ENCODE measurements at places on chromosomes 1 and 21.

DNA sequence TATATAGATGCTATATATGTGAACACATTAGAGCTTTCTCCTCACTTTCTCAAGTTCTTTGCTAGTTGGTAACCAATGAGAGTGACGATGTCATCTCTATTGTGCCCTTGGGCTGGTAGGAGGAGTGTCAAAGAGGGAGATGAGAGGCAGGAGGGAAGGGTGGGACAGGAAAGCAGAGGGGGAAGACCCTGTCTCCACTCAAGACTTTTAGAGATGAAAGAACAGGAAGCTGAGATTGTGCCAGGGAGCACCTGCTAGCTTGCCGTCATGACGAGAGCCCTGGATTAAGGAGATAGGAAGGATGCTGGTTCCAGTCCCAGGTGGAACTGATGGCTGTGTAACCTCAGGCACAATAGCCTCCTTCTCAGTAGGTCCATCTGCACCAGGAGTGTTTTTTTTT lies 16.7 kb downstream of the CNR2 start:
- no peak for DNase-seq

DNA sequence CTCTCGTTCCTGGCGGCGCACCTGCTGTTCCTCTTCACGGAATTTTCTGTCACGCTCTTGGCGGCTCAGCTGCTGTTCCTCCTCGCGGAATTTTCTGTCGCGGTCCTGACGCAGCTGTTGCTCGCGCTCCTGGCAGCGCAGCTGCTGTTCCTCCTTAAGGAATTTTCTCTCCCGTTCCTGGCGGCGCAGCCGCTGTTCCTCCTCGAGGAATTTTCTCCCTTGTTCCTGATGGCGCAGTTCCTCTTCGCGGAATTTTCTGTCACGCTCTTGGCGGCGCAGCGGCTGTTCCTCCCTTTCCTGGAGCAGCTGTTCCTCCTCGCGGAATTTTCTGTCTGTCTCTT lies 6.4 kb downstream of the TCHH start:
- no peak for DNase-seq

GRCh38 chr1:182048562-182048961 lies 12.9 kb downstream of the ZNF648 start:
- no peak for DNase-seq

DNA sequence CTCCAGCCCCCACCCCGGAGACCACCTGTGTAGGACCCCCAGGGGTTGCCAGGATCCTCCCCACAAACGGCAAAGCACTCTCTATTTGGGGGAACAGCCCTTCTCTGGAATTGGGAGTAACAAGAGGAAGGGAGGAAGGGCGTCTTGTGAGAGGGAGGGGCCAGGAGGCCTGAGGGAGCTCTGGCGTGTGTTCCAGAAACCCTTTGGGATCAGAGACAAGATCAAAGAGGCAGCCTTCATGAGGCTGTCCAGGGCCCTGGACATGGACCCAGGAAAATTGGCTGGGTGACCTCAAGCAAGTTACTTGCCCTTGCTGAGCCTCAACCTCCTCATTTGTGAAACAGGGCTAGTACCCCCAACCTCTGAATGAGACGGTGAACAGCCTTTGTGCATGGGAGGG lies 18.1 kb upstream of the ECE1 start:
- no peak for DNase-seq

DNA sequence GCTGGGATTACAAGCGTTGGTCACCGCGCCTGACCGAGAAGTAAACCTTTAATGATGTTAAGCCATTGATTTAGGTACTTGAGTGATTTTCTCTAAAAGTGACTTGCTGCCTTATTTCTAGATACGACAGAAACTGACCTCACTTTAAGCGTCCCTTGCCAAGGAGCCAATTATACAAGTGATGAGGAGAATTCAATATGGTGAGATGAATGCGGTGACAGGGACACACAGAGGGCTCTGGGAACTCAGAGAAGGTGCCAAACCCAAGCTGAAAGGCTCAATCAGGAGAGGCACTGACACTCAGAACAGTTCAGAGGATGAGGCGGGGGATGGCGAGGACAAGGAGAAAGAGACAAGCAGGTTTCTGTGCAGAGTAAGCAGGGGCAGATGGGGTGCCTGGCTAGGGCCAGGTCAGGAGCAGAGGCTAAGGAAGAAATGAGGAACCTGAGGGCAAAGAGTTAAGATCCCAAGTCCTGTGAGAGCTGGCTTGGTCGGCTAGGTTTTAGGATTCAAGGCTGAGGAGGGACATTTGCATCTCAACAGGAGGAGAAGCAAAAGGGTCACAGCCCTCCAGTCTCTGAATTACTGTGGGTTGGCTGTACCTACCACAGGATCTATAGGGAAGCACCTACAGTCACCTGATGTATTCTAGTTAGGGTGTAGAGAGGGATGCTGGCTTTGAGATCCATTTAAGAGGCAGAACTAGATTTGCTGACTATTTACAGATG lies 83.2 kb upstream of the USP24 start:
- DNase-seq: no peak

GRCh38 chr1:111513410-111514020 lies 10.1 kb upstream of the ADORA3 start:
- DNase-seq: no peak

GRCh38 chr1:243434594-243434993 lies 178.8 kb downstream of the SDCCAG8 start:
- DNase-seq: no peak

- DNase-seq: peak; percentile 98
These were observed 13.1 kb downstream of the S100A10 start for GRCh38 chr1:151980287-151981177.

DNA sequence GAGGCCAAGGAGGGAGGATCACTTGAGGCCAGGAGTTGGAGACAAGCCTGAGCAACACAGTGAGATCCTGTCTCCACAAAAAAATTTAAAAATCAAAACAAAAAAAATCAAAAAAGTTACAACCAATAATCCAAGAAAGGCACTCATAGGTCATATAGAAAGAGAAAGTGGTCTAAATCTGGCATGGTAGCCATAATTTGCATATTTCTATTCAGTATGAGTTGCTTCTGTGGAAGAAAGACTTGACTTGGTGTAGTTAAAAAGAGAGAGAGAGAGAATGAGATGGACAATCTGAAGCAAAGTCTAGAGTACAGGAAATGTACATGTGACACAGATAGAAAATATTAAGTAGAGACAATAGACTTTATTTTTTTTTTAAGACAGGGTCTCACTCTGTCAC lies 22.5 kb downstream of the JMJD4 start:
- no peak for DNase-seq

DNA sequence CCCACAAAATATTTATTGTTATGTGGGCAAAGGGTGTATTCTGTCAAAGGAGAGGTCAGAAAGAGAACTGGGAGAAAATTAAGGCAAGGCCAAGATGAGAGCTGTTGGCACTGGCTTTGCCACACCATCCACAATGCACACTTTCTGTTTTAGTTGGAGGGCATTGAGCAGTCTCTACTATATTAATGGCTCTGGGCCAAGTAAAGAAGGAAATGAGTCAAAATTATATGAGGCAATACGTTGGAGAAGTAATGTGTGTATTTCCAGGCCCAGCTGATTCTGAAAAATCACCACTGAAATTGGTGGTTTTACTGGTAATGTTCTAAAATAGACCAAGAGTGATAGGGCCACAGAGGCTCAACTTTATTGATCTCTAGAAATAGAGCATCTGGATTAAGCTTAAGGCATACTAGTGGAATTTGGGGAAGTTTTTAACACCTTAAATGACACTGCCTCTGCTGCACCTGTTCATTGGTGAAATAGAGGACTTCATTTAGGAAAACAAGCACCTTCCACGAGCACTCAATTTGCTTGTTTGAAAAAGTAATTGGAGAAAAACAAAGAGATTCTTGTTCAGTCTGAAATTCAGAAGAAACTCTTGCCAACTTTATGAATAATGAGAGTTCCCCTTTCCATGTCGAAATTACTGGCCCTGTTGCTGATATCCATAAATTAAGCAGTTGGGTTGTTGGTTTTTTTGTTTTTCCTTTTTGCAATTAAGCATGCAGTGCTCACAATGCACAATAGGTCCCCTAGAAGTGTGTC lies 424.9 kb downstream of the ADGRL2 start:
- DNase-seq: peak; percentile 58

DNA sequence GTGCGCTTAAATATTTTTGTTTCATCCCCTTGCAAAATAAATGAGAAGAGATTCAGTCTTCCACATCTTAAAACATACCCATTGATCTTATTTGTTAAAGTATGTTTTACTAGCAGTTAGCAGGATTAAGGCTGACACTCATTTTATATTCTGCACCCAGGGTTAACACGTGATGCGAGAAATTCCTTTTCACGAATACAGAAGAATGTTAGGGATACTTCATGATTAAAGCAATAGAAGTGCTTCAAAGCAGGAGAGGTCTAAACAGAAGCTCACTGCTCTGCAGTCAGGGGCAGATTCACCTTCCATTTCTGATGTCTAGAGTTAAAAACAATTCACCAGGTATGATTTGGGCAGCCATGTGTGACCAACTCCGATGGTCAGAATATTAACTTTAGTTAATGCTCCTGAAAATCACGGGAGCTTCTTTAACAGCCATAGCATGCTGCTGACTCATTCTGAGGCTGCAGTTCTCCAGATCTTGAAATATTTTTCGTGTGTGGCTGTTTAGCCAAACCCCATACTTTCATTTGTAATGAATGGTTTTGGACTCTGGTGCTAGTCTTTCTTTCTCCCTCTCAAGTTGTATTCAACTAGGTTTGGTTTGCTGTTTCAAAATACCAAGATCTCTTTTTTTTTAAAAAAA lies 19.7 kb downstream of the BCAR3 start:
- peak; percentile 51 for DNase-seq

DNA sequence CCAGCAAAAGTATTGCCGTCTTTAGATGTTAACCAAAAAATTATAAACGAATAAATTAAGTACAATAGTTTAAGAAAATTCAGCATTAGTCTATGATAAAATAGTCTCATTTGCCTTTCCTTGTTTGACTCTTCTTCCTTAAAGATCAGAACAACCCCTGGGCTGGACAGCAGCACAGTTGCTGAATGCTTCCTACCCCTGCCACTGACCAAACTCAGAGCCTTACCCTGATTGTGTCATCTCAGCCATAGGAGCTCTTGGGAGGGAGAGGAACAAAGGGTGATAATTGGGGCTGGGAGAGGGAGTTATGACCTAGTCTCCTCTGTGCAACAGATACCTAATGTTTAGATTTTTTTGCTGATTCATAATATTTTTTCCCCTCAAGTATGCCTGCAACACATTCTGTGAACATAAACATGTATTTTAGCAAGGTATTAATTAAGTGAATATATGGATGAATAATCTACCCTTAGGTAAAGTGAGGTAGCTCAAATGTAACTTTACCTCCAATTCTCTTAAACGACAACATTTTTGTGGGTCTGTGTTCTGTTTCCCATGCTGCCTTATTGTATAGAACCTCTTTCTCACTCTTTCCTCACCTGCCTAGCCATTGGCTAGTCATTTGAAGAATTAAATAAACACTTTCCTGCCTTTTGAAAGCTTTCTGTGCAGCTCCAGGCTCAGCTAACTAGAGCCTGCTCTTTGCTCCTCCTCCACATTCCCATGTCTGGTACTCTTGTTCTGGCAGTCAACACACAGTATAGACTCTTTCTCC lies 46.1 kb downstream of the FGGY start:
- DNase-seq: no peak

- peak; percentile 98 for DNase-seq
These were observed 28.4 kb downstream of the TRIM45 start for GRCh38 chr1:117093091-117093534.

- DNase-seq: no peak
These were observed 60.6 kb upstream of the ETV3 start for GRCh38 chr1:157198619-157199420.

GRCh38 chr1:54404939-54405897 lies 976 bp downstream of the SSBP3 start:
- no peak for DNase-seq

DNA sequence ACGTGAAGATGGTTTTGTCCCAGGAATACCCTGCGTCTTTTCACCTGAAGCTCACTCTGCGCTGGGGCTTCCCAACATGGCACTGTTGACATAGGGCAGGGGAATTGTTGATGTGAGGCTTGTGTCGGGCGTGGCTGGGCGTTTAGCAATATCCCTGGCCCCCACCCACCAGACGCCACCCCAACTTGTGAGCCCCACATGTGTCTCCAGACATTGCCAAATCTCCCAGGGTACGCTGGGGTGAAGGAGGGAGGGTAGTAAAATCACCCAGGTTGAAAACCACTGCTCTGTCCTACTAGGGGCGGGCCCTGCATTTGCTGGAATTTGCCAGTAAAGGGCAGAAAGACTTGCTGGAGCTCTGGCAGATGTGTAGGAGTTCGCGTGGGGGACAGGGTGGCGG lies 36.0 kb downstream of the SPSB1 start:
- DNase-seq: no peak

DNA sequence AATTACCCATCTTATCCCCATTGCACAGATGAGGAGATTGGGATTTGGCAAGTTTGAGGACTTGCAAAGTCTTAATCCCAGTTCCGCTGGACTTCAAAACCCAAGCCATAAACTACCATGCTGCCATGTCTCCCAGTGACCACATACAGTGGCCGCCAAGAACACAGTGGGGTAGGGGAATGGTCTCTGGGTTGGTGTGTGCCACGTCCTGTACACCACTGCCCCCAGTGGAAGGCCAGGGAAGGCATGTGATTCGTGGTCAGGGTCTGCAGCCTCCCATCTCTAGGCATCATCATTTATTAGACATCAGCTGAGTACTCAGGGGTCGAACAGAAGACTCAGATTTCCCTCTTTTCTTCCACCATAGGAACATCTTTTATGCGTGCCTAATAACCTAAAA lies 76.0 kb downstream of the MAN1C1 start:
- DNase-seq: no peak

DNA sequence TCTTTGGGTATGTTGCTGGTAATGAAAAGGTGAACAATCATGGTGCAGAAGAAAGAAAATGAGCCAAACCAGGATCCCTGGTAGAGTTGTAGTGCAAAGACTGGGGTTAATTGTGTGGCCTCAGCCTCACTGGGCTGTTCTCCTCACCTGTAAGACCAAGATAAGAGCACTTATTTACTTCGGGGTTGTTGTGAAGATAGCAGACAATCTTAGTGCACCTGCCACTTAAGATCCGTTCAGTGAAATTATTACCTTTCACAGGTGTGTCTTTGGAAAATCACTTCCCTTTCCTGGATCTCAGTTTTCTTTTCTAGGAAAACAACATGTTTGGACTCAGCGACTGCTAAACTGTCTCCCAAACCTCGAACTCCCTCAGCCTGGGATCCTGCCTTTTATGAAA lies 1.3 kb upstream of the FGGY start:
- no peak for DNase-seq

- DNase-seq: no peak
These were observed 59.5 kb upstream of the RGS2 start for GRCh38 chr1:192749349-192749748.

DNA sequence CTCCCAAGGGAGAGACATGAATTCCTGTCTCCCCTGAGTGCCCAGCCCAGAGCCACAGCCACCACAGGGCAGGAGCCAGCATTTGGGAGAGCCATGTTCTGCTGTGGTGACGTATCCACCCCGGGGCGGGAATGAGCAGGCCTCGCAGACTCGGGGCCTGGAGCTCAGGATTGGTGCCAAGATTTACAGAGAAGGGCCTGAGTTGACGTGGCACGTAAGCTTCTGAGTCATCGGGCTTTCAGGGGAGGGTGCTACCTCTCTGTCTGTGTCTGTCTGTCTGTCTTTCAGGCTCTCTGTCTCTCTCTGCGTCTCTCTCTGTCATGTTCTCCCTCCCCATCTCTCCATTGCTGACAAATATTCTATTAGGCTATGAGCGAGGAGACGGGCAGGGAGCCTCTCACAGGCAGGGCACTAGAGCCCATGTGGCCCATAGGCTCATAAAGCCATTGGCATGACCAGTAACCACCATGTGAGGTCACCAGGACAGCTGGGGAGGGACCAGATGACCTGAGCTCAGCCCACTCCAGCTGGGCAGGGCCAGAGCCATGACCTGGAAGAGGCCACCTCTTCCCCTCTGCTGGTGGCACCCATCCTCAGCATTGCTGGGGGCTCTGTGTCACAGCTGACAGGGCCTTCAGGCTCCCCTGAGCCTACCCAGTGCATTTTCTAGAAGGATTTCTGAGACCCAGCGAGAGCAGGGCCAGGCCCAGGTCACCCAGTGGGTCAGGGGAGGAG lies 300.0 kb upstream of the VAMP3 start:
- peak; percentile 97 for DNase-seq

Measured in skeletal muscle cell (primary cell).